ENCODE measurements at places on chromosomes 1 and 21.

DNA sequence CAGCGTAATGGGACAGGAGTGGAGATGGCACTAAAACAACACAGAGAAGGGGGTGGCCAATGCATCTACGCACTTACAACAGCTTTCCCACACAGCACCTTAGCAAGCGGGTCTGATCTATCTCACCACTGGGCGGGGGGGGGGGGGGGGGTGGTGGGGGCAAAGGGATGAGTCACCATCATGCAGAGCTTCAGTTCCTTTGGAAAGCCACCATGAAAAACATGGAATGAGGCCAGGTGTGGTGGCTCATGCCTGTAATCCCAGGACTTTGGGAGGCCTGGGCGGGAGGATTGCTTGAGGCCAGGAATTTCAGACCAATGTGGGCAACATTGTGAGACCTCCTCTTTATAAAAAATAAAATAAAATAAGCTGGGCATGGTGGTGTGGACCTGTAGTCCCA, 47.2 kb downstream of the KLHDC7A start:
- no peak for DNase-seq

GRCh38 chr1:55860798-55861519, 645.8 kb upstream of the USP24 start:
- DNase-seq: no peak

DNA sequence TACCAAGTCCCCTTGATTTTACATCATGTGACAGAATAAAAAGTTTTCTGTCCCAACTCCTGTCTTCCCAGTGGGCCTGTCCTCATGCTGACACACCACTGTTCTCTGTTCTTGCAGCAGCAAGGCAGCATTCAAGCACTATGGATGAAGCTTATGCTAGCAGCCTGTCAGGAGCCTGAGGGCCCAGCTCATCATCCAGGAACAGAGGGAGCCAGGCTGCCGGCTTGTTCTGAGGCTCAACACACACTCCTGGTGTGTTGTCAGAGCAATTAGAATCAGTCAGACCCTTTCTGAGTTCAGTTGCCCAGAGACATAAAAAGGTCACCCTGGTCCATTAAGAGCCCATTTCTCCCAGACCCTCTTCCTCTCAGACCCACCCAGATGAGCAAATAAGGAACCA, 282.9 kb downstream of the SEC16B start:
- DNase-seq: no peak

DNA sequence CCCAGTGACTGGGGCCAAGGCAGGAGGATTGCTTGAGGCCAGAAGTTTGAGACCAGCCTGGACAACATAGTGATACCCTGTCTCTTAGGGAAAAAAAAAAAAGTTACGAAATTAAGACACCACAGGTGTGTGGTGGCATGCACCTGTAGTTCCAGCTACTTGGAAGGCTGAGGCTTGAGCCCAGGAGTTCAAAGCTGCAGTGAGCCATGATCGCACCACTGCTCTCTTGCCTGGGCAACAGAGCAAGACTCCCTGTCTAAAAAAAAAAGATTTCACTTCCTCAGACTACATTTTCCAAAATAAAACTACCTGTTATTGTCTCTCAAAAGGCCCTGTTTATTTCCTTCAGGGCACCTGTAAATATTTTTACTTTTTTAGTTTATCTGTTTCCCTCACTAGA, 4.7 kb upstream of the STK40 start:
- DNase-seq: no peak

GRCh38 chr1:216914974-216915373, 191.7 kb upstream of the ESRRG start:
- DNase-seq: no peak

- no peak for DNase-seq
These were observed 82.2 kb upstream of the SLFNL1 start for GRCh38 chr1:41103766-41104165.

DNA sequence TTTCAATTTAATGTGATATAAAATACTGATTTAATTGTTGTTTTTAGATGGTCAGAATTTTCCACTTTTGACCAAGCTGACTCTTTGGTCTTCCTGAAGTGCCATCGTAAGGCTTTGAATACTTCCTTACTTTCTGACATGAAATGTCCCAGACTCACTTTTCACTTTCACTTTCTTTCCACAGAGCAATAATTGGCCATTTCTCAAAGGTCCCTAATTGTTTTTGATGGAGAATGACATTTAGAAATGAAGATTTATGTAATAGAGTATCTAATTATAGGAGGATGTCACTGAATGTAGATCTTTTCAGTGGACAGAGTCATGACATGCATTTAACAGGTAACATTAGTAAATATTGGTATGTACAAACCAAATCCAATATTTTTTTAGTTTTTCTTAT, 1141.6 kb downstream of the KCNT2 start:
- no peak for DNase-seq

- DNase-seq: no peak
These were observed 56.4 kb downstream of the ADAMTS1 start for GRCh38 chr21:26788790-26789189.

DNA sequence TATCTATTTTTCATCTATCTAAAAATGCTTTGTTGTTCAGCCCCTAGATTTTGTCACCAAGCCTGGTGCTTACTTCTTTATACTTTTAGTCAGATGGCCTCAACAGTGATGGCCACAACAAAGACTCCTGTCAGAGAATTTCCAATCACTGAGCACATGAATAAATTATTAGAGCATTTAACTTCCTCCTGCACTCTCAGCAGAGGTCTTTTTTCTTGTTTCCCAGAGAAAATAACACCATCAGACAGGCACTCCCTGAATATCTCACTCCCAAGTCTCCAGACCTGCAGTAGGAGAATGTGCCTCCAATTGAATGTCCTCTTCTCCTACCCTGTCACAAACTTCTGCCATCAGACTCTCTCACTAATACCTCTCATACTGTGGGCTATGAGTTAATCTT, 616.0 kb upstream of the NR5A2 start:
- DNase-seq: no peak
